ENCODE measurements at places on chromosomes 7 and 10.

DNA sequence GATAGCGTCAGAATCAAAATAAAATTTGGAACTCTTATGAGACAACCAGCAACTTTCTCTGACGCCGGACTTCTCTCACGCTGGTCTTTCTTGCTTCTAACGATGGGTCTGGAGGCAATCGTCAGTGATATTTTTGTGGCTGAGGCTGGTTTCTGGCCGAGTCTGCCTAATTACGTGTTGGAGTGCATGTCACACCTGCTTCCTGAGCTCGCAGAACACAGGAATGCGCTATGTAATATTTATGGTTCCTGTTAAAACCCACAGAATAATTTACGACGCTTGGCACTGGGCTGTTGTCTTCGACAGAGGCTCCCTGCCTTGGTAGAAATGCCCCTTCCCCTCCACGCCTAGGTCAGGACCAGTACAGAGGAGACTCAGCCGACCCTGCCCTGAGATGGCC is 64.9 kb downstream of the NPTX2 start:
- DNase-seq, result no peak

DNA sequence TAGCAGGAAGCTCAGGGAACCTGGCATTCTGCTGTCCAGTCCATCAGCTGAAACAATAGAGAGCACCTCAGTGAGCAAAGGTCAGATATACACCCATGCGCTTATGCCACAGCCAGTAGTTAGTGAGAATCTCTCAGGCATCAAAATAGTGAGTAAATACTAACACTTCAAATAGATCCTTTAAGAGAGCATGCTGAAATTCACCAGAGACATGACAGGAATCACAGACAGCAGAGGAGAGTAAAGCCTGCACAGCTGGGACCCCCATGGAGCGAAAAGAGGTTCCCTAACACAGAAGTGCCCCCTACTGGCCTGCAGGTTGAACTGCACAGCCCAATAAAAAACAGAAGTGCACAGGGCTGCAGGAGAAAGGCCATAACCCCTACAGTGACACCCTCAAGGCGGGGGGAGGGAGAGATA is 57.6 kb upstream of the ANTXRL start:
- DNase-seq, result no peak

DNA sequence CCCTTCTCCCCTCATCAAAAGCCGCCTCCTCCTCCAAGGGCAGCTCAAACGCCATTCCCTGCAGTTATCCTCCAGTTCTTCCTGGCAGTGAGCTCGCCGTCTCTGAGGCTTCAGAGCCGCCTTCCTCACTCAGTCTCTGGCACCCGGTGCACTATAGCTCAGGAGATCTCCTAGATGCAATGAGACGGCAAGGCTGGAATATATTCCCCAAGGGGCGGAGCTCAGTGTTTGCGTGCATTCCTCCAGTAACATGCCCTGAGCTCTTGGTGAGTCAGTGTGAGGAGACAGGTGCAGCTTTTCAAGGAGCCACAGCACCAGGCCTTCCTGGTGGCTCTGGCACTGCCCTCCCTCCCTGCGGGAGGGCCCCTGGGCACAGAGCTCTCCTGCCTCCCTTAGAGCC is 512.6 kb upstream of the FOXK1 start:
- no peak for DNase-seq

GRCh38 chr7:139159900-139160675 is 50.6 kb upstream of the ZC3HAV1 start:
- DNase-seq, result no peak

- no peak for DNase-seq
Observed at GRCh38 chr7:16846601-16847165, 35.1 kb downstream of the AGR3 start.

- DNase-seq, result no peak
Observed at GRCh38 chr10:52019077-52019555, 295.0 kb upstream of the DKK1 start.

- no peak for DNase-seq
Observed at GRCh38 chr7:150994838-150995510, 4.2 kb downstream of the NOS3 start.

- no peak for DNase-seq
Observed at GRCh38 chr10:100489396-100489795, 26.6 kb downstream of the WNT8B start.

- DNase-seq, result no peak
Observed at GRCh38 chr7:116443101-116443523, 56.4 kb upstream of the CAV2 start.

DNA sequence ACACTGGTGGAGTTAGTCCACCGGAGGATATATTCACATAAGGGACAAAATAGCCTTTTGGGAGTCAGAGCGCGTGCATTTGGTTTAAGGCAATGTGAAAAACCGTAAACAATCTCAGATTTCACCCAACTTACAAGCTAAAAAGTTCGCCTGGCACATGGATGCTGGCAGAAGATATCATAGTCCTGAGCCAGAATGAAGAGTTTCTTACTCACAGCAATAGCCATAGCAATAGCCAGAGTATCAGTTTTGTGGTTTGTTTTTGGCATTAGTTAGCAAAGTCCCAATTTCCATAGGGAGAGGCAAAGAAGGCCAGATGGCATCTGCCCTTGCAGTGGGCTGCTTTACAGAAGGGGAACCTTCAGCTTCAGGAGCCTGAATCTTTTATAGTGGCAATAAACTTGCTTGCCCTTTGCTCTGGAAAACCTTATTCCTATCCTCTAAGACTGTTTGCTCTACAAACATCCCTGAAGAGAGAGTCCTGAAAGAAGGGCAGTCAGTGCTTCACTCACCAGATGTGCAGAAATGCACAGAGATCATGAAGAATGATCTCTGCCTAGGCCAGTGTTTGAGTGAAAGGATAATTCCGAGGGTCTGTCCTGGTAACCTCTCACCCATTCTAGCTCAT is 28.7 kb upstream of the RSBN1L start:
- no peak for DNase-seq

GRCh38 chr10:83625831-83626360 is 513.4 kb upstream of the GHITM start:
- DNase-seq, result no peak

- DNase-seq, result no peak
Observed at GRCh38 chr7:29511851-29512250, 51.8 kb upstream of the PRR15 start.

GRCh38 chr7:155173905-155174304 is 103.8 kb downstream of the HTR5A start:
- DNase-seq, result no peak

Measured in NCI-H1930 (cell line).